HTR-8/SVneo (cell line): ENCODE measurements at places on chromosomes 1 and 21.
A peak's percentile ranks its signal among the peaks of the same experiment; 100 is the strongest.

DNA sequence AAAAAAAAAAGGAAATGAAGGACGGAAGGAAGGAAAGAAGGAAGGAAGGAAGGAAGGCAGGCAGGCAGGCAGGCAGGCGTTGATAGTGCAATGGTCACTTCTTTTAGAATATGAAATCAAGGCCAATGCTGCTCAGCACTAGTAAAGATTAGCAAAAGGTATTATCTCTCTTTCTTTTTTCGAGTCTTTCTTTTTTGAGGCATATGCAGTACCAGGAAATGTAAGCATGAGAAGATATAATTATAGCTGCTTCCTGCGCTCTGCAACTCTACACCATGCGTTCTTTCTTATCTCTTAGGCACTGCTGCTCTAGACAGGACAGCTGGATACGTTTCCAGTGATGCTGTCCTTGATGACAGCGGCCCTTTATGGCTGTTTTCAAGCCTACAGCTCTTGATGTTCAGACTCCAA is 1512.5 kb upstream of the B3GALT2 start:
- no peak for DNase-seq

DNA sequence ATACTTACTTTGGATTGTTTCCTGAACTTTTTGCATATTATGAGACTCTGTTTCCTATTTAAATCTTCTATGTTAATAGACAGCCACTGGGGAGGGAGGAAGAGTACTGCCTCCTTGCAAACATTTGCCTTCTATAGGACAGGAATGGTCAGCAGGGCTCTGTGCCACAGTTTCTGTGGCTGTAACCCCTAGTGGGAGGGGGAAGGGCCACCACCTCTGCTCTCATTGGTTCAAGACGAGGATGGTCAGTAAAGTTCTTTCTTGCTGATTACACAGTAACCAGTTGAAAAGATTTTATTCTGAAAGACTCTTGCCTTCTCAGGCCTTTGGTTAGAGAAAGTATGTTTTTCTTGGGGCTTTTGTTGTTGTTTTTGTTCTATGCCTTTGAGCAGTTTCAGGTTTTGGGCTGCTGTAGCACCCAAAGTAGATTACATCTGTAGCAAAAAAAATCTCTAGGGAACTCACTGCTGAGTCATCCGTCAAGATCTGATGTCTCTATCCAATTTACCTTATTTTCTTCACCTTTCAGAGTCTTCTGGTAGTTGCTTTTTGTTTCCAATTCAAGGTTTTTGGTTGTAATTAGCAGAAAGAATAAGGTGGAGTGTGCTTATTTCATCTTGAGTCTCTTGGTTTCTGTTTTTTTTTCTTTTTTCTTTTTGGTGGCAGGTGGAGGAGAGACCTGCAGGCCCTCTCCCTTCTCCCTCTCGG is 23.1 kb downstream of the SLC35A3 start:
- DNase-seq = no peak

DNA sequence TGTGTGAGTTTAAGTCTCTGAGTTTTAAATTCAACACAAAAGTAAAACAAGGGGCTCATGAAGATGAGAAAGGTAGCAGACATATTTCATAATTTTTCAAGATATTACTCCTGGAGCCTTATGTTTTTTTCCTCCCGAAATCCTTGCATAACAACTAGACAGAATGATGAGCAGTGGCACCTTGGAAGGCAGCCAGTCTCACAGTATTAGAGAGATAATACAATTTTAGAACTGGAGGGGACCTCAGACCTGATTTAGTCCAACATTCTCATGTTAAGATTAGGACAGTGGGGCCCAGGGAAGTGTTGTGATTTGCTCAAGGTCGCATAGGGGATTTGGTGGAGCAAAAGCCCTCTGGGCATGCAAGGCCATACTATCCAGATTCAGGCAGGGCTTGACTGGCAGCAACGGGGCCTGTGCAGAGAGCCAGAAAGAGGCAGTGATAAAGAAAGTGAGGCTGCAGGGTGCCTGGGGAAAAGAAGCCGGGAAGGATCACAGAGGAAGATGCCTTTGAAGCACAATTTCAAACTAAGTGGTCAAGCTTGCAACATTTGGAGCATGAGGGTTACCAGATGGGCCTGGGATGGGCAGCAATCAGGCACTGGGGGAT is 31.4 kb upstream of the BCL9 start:
- DNase-seq = no peak

GRCh38 chr1:158691907-158692306 is 5.4 kb upstream of the SPTA1 start:
- DNase-seq = no peak

DNA sequence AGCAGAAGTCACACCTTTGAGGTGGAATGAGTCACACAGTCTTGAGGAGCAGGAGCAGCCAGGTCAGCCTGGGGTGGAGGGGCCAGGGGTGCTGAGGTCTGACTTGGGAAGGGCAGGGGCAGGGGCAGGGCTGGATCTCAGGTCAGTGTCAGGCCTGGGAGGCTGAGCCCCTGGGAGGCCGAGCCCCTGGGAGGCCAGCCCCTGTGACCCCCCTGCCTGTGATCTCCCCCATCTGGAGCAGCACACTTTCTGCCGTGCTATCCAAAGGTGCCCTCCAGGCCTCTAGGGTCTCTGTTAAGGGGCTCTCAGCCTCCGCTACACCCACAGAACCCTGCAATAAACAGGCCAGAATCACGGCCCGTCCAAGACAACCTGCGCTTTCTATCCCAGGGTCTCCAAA is 36.9 kb upstream of the AJAP1 start:
- DNase-seq = no peak

- DNase-seq = no peak
Measured at GRCh38 chr1:31886866-31887265, 51.3 kb downstream of the PTP4A2 start.

DNA sequence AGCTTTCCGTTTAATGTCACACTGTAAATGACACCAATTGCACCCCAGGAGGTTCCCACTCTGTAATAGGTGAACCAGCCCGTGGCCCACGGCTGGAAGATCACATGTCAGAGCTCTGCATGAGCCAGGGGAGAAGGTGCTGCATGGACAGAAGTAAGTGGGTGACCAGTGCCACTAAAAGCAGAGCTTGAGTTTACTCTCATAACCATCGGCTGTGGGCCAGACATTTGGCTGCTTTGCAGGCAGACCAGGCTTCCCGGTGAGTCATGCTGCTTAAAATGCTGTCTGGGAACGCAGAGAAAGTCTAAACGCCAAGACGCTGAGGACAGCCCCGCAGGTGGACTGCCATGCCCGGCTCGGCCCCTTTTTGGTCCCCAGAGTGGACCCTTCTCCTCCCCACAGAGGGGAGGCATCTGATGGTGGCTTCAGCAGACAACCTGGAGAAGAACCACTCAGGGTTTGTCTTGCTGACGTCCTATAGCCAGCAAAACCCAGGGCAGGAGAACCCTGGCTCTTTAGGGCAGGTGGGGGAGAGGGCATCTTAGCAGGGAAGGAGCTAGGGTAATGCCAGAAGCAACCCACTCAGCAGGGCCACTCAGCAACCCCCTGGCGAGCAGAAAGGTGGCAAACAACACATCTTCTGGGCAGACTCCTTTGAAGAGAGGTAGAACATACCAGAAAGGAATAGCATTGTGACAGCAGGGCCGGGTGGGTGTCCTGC is 7.3 kb downstream of the KIAA2013 start:
- peak; percentile 51 for DNase-seq

- DNase-seq = no peak
Measured at GRCh38 chr1:72284084-72284347, 1.7 kb upstream of the NEGR1 start.

DNA sequence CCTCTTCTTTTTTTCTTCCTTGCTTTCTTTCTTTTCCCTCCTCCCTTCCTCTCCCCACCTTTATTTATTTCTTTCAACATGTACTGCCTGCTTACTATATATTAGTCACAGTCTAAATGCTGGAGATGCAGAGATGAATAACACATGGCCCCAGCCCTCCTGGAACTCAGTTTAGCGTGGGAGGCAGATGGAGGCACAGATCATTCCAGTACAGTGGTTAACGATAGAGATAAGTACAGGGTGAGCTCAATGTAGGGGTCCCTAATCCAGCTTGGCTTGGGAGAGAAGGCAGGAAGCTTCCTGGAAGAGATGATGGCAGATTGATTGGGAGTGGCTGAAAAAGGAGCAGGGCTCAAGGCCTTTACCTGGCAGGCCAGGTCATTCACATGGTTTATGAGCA is 55.6 kb upstream of the PPP2R5A start:
- no peak for DNase-seq

DNA sequence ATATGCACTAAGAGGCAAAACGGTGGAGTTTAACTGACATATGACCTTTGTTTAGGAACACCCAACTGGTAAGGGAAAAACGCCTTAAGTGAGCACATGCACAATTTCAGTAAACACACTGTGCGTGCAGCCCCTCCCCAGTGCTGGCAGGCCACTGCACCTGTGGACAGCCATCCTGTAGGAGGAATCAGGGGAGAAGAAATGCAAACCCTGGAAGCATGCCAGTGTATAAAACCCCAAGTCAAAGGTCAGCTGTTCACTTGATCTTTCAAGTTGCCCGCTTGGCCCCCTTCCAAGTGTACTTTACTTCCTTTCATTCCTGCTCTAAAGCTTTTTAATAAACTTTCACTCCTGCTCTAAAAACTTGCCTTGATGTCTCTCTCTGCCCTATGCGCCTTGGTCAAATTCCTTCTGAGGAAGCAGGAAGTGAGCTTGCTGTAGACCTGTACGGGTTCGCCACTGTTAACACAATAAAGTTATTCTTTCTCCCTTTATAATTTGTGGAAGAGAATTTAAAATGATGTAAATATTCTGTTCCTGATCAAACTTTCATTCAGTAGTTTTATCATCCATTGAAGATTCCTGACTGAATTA is 31.8 kb downstream of the USP25 start:
- no peak for DNase-seq

- no peak for DNase-seq
Measured at GRCh38 chr21:45538381-45539045, 3.7 kb downstream of the SLC19A1 start.

DNA sequence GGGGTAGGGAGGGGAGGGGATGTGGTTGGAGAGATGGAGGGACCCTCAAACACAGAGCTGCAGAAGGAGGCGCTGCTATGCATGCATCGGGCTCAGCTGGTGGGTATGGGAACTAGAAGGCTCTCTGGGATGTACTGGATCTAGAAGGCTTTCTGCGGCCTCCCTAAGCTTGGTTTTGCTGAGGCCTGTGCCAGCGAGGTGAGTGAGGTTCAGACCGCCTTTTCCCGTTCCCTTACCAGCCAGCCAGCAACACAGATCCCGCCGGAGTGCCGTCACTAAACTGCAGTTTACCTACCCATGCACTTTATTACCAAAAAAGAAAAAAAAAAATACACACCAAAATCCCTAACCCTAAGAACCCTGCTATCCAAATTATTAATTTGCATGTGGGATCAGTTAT is 180.2 kb downstream of the PRDM16 start:
- no peak for DNase-seq

DNA sequence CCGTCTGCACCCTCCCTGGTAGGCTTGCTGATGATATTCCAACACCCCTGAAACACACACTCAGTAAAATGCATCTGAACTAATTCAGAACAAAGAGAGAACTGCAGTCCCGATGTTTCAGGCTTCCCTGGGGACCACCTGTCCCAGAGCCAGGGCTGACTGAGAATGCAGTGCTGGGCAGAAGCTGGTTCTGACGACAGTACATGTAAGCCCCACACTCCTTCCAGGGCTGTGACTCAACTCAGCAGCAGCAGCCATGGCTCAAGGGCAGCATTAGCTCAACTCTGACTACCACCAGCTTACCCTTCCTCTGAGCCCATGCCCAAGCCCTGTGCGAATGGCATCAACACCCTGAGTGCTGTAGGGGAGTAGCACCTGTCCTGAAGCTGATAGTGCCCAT is 56.4 kb upstream of the SIPA1L2 start:
- no peak for DNase-seq

DNA sequence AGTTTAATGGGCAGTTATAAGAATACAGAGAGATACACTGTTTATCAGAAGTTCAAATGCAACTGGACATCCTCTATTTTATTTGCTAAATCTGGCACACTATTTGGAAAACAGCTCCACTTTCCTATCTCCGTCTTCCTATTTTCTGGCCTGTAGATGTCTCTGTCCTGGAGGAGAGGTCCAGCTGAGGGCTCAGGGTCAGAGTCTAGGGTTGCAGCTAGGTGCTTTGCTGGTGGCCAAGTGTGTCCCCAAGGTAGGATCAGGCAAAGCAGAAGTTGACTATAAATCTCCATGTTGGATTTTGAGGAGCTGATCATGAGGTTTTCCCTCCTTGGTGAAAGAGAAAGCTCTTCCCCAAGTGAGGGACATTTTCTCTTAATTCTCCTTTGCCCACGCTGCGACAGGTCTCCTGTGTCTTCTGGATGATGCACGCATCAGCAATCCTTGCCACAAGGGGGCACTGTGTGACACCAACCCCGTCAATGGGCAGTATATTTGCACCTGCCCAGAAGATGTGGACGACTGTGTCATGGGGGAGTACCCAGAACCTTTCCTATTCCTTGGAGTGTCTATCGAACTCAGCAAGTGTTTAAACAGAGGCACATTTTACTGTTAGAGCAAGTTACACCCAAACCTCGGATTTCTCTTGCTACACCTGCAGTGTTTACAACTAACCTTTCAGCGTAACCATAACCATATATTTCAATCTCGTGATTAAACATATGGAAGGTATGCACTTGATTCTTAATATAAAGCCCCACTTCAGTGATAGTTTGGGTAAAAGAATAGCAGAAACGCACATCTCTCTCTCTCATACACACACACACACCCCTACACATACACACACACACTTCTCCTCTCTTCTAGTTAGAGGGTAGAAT is 10.2 kb downstream of the ADAM30 start:
- peak; percentile 26 for DNase-seq

GRCh38 chr1:232105561-232105960 is 479.0 kb downstream of the DISC1 start:
- DNase-seq = no peak

DNA sequence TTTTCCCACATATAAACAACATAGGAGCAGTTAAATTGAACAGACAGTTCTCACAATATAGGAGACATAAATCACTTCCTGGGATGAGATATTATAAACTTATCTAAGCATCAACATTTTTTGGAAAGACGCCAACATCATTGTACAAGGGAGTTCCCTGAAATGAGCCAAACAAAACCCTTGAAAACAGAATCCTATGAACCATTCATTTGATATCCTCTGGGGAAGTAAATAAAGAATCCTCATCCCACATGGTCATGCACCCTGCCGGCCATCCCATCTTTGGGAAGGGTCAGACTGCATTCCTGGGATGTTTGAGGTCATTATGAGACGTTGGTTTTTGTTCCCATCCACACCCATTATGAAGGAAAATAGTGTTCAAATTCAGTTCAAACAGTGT is 111.8 kb upstream of the USP25 start:
- peak; percentile 54 for DNase-seq

- no peak for DNase-seq
Measured at GRCh38 chr1:154839691-154840090, 30.4 kb downstream of the KCNN3 start.

GRCh38 chr1:185574139-185574875 is 159.9 kb upstream of the HMCN1 start:
- no peak for DNase-seq

- DNase-seq = no peak
Measured at GRCh38 chr1:181931873-181932272, 129.6 kb downstream of the ZNF648 start.

- no peak for DNase-seq
Measured at GRCh38 chr1:241536304-241536703, 4.1 kb downstream of the KMO start.
